ENCODE measurements at places on chromosomes 3 and 15. TPM values are rescaled to one million over a fixed set of nuclear protein-coding genes. Genes with fewer than 3 reads are reported as not detected.

PLA2G4D gene
- not detected for total RNA-seq

SPATA12 gene
- 1.6 TPM for total RNA-seq

KBTBD12 gene
- not detected for total RNA-seq

PEAK1 gene
- 16.5 TPM for total RNA-seq

PIERCE2 gene
- total RNA-seq = 1.00 TPM

CD276 gene
- total RNA-seq = 69.2 TPM

KCNMB2 gene
- not detected for total RNA-seq

MYRIP gene
- 0.48 TPM for total RNA-seq

TFG gene
- 59.5 TPM for total RNA-seq

ATXN7 gene
- total RNA-seq = 7.0 TPM

CP gene
- not detected for total RNA-seq

CDHR4 gene
- total RNA-seq = not detected

WDR49 gene
- total RNA-seq = not detected

WDR72 gene
- 0.23 TPM for total RNA-seq

PRRT3 gene
- 1.0 TPM for total RNA-seq

PRR20G gene
- not detected for total RNA-seq

SUSD5 gene
- total RNA-seq = 18.2 TPM

PLA2G4E gene
- 0.07 TPM for total RNA-seq

CSTA gene
- 1.7 TPM for total RNA-seq

PPM1L gene
- 2.7 TPM for total RNA-seq

HYAL1 gene
- total RNA-seq = 0.40 TPM
